ENCODE measurements at places on chromosomes 2 and 18.

DNA sequence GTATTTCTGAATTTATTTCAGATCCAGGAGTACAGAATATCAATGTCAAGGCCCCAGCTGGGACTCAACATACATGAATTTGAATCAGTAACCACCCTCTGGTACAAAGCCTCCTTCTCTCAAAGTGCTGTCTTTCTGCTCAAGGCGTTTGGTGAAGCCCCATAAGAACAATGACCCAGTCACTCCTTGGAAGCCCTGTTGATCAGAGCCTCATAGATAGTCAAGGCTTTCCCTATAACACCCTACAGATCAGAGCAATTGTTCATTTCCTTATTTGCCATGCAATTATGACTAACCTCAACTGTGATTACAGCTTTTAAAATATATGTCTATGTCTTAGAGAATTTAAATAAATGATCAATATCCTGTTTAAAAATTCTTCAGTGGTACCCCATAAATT, 159.1 kb upstream of the CREB1 start:
- DNase-seq, result no peak

- DNase-seq, result peak; percentile 28
These were observed 132.7 kb upstream of the XPO1 start for GRCh38 chr2:61670591-61671501.

DNA sequence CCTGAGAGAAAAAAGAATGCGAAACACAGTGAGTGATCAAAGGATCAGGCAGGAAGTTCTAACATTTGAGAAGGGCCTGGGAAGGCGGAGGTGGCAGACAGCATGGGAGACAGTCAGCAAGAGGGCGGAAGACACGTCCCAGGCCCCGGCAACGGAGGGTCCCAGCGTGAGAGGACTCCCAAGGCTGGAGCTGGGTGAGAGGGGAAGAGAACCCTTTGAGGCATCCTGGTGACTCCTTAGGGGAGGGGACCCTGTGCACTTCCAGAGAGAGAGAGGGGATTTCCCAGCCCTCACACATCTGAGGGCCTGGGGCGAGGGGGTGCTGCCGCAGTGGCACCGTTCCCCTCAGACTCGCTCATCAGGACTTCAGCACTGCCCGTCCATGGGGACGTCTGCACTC, 133.4 kb downstream of the RTP5 start:
- DNase-seq, result no peak

DNA sequence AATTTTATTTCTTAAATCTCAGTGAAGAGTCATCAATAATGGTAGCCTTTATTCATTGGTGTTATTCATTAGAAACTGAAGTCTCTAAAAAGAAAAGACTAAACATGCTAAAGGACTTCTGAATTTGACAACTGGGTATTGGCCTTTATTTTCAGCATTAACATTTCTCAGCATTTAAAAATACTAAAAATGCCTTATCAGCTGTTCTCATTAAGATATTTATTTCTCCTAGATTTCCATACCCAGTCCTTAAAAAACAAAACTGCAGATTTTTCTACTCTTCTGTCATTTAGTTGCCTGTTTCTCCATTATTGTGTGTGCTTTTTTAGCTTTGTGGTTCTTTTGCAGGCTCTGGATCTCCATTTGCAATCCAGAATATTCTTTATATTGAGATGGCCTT, 31.2 kb upstream of the METAP1D start:
- no peak for DNase-seq

- no peak for DNase-seq
These were observed 34.9 kb downstream of the GPD2 start for GRCh38 chr2:156470975-156471583.

- no peak for DNase-seq
These were observed 130.6 kb upstream of the CDH19 start for GRCh38 chr18:66734451-66734850.

- no peak for DNase-seq
These were observed 160.2 kb downstream of the PXDN start for GRCh38 chr2:1584051-1584531.

DNA sequence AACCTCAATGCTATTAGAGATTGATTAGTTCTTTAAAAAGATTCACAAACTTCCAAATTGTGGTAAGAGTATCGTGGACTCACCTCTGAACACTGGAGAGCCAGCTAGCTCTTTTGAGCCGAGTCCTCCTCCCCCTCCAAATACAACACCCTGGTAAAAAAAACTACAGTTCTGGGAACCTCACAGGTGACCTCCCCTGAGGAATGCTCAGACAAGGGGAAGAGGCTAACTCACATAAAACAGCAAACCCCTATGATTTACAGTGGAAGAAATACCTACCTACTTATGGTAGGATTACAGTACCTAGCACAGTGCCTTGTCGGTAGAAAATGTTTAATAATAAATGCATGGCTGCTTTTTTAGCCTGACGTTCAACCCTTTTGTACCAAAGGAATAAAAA, 8.4 kb downstream of the ZNF24 start:
- DNase-seq, result no peak

GRCh38 chr2:104870100-104870975, 16.4 kb downstream of the POU3F3 start:
- no peak for DNase-seq

GRCh38 chr2:224584785-224585210, 365 bp downstream of the CUL3 start:
- peak; percentile 70 for DNase-seq

- no peak for DNase-seq
These were observed 39.5 kb downstream of the VWC2L start for GRCh38 chr2:214450118-214450894.

DNA sequence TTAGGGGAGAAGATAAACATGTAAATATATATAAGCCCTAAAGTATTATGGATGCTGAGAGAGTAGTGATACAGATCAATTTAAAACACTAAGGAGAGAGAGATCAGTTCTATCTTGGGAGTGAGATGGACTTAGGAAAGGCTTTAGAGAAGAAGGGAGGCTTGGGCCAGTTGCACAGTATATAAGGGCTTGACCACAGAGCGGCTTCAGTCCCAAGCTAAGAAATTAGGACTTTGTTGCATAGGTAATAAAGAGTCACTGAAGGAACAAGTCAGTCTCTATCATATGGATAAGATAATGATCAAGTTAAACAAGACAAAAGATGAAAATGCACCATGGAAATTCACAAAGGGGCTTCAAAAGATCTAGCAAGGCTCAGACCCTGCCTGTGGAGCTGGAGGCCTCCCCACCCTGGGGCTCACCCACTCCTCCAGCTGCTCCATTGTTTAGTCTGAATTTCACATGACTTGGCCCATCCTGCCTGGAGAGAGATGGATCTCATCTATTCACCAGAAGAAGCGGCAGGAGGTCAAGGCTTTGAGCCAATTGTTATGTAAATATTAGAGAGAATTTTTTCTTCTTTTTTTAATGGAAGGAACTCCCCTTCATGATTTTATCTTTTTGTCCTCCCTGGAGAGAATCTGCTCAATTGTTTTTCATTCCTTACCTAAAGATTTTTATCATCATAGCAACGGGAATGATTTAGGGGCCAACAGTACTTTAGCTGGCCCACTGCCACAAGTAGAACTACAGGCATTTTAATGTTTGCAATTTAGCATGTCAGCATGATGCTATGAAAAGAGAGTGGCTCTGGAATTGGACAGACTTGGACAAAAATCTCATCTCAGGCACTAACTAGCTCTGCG, 44.0 kb downstream of the GYPC start:
- DNase-seq, result no peak

DNA sequence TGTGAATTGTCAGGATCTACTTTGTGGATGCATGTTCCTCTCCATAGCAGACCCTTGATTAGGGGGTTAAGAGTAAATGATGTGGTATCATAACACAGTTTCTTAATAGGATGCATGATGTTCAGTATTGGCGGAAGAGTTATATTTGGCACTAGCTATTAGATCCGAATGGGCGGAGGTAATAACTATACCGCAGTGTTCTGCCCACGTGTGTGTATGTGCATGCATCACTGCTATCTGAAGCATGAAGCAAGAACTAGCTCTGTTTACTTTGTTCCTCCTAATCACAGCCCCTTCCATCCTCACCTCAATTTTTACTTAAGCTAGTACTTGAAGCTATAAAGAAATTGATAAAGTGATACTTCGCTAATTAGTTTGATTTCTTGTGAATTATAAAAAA, 159.6 kb upstream of the NOSTRIN start:
- no peak for DNase-seq

GRCh38 chr2:150133623-150134022, 353.8 kb downstream of the RND3 start:
- peak; percentile 61 for DNase-seq

- DNase-seq, result no peak
These were observed 144.7 kb downstream of the DNAH7 start for GRCh38 chr2:195923889-195924288.

GRCh38 chr2:133333181-133333580, 235.1 kb downstream of the NCKAP5 start:
- DNase-seq, result no peak

Data from activated CD4-positive, alpha-beta T cell treated with anti-CD3 and anti-CD28 coated beads, Interleukin-2, Interleukin-6, amounts not matched to agents 100 ng/mL and 50 ng/mL, durations not matched to agents 16 hours and 8 hours (primary cell).